NT2/D1 (cell line): ENCODE measurements at places on chromosomes 12 and 14.

- DNase-seq = no peak
These were observed 23.3 kb upstream of the MARK3 start for GRCh38 chr14:103361867-103362266.

- no peak for DNase-seq
These were observed 37.4 kb downstream of the RERG start for GRCh38 chr12:15183821-15184220.

DNA sequence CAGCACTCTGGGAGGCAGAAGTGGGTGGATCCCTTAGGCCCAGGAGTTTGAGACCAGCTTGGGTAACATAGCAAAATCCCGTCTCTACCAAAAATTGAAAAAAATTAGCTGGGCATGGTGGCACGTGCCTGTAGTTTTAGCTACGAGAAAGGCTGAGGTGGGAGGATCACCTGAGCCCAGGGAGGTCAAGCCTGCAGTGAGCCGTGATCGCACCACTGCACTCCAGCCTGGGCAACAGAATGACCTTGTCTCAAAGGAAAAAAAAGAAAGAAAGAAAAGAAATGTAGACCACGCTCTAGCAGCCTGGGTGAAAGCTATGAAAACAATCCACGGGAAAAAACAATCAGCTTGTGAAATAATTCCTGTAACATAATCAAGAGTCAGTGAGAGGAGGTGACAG is 29.0 kb downstream of the SARNP start:
- no peak for DNase-seq

DNA sequence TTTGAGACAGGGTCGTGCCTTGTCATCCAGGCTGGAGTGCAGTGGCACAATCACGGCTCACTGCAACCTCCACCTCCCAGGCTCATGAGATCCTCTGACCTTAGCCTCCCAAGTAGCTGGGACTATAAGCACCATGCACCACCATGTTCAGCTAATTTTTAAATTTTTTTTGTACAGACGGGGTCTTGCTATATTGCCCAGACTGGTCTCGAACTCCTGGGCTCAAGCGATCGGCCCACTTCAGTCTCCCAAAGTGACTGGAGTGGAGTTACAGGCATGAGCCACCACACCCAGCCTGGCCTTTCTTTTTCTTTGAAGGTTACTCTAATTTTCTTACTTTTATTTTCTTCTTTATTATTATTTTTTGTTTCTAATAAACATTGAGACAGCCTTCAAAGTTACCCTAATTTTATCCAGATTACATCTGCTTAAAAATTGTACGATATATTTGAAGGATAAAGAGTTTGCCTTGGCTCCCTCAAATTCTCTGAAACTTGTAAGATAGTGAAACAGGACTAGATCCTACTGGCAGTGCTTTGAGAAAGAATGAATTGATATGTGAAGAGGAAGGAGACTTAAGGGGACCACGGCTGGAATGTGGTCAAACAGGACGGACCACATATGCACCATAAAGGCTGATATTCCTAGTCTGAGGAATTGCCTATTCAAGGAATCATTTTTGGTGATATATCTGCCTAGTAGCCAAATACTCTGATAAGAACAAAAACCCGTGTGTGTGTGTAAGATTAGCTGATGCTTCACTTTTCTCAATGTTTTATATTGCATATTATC is 14.1 kb upstream of the SINHCAF start:
- DNase-seq = no peak

GRCh38 chr14:34179727-34180126 is 228.9 kb upstream of the EGLN3 start:
- DNase-seq = no peak

DNA sequence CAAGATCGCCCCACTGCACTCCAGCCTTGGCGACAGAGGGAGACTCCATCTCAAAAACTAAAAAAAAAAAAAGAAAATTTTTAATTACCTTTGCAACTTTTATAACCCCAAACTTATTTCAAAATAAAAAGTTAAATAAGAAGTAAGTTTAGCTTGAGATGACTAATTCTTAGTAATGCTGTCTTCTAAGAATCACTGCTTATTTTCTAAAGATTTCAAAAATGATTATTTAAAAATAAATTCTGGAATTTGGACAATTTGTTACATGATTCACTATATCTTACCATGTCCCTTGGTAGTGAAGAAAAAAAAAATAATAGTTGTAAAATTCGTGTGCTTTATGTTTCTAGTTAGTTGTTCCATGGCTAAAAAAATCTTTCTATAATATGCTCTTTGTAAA is 11.6 kb upstream of the HECTD1 start:
- no peak for DNase-seq

- DNase-seq = no peak
These were observed 165.7 kb upstream of the FKBP4 start for GRCh38 chr12:2629051-2629450.

DNA sequence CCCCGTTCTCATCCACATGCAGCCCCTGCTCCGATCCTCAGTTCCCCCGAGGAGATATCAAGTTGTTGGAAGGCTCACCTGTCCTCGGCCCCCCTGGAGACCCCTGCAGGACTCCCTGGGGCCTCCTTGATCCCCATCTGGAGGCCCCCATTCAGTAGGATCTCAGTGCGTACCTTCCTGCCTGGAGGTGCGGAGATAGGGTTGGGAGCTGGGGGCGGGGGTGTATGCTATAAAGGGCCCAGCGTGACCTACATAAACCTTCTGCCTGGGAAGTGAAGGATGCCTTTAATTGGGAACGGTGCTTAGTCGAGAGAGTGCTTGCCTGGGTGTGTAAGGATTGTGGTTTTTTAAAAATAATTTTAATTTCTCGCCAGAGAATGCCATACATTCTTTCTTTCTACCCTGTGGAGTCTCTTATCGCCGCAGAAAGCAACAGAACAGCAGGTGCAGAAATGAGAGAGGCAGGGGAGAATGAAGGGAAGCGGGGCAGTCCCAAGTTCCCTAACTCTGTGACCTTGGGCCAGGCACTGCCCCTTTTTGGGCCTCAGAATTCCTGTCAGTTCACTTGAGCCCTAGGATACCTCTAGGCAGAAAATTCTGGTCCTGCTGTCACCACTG is 153.7 kb downstream of the TSPAN9 start:
- DNase-seq = no peak

- DNase-seq = no peak
These were observed 77.2 kb downstream of the FERMT2 start for GRCh38 chr14:52873694-52874093.
